Activated CD4-positive, CD25-positive, alpha-beta regulatory T cell treated with anti-CD3 and anti-CD28 coated beads, Interleukin-2, amount 50 U/mL, for 16 hours (primary cell): ENCODE measurements at places on chromosomes 6 and 20.

DNA sequence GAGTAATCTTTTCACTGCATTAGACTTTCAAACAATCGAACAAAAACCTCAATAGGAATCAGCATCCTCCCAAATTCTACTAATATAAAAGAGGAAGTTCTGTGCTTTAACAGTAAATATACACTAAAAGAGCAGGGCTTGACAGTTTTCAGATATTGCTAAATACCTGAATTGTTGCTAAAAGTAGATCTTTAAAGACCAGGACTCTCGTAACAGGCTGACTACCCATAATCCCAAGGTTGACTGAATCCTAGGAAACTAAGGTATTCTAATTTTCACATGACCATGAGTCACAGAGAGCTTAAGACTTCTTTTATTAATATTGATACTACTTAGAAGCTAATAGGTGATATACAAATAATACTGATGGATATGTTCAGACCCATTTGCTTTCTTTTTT, 10.1 kb downstream of the CD164 start:
- DNase-seq = no peak

- no peak for DNase-seq
Observed at GRCh38 chr20:64083804-64084684, at the start of gene LKAAEAR1. Gene LKAAEAR1 (minus strand): TSS chr20:64084398. CDS start chr20:64084219, 179 bp downstream.

- no peak for DNase-seq
Observed at GRCh38 chr6:15510121-15510520, 152.7 kb downstream of the DTNBP1 start.

DNA sequence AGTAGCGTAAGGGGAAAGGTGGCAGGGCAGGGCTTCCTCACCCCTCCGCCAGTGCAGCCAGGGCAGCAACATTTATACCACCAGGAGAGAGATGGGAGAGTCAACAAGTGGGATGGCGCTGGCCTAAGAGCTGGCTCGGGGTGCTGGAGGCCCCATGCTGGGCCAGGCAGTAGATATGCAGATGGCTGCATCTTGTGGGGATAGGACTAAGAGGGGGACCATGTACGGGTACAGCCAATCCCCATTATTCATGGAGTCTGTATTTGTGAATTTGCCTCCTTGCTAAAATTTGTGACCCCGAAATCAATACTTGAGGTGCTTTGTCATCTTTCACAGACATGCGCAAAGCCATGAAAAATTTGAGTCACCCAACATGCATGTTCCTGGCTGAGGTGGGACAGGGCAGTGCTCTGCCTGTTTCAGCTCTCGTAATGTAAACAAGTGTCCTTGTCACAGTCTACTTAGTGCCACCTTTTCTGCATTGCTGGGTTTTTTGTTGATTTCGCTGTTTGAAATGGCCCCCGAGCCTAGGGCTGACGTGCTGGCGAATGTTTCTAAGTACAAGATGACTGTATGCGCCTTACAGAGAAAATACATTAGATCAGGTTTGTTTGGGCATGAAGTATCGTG, 27.5 kb upstream of the TAF8 start:
- DNase-seq = no peak

- DNase-seq = no peak
Observed at GRCh38 chr6:142223938-142224337, 76.9 kb downstream of the VTA1 start.

- DNase-seq = no peak
Observed at GRCh38 chr20:46823271-46823751, 71.3 kb upstream of the EYA2 start.

DNA sequence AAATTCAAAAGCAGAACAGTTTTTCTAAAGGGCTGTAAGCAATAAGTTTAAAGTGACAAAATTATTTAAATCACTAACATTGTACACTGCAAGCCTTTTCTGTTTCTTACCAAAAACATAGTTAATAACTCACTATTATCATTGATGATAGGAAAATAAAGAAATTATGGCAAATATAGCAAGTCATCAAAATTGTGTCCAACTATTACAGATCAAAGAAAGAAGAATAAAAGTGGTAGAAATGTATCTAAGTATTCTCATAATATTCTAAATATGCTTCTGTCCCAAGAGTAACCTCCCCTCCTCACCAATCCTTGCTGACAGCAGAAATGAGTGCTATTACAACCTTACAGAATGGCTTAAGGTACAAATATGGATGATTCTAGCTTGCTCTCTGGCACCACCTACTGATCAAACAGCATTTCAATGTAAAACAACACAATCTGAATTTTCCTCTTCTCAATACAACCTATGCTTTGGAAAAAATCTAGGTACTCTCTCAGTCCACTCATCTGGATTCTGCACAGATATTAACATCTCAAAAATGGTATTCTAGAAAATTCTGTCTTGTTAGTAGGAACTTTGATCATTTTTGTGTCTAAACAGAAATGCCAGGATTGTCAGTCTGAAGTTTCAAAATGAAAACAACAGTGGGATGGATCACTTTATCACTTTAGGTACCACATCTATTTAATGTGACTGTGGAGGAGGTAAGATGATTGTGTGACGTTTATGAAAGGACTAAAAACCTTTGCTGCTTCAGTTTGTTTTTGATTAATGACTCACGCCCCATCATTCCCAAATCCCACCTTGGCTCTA, 40.9 kb downstream of the ZFP64 start:
- DNase-seq = no peak

- DNase-seq = no peak
Observed at GRCh38 chr20:44662261-44662660, 10.8 kb upstream of the ADA start.

GRCh38 chr20:50717974-50718761, 13.2 kb upstream of the PARD6B start:
- no peak for DNase-seq

DNA sequence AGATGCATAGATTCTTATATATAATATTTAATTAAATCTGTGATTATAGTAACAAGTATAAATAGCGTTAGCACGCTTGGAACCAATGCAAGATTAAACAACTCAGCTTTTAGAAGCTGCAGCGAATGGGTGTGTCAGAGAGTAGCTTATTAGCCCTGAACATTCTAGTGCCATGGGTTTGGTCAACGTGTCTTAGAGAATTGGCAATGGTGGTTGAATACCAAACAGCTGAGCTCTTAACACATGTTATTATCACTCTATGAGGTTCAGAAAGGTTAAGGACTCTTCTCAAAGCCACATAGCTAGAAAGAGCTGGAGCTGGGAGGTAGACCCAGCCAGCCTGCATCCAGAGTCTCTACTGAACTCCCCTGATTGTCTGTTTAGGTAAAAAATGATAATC, 284.2 kb upstream of the CHD6 start:
- no peak for DNase-seq

- no peak for DNase-seq
Observed at GRCh38 chr6:4369616-4370015, 234.2 kb upstream of the ECI2 start.

DNA sequence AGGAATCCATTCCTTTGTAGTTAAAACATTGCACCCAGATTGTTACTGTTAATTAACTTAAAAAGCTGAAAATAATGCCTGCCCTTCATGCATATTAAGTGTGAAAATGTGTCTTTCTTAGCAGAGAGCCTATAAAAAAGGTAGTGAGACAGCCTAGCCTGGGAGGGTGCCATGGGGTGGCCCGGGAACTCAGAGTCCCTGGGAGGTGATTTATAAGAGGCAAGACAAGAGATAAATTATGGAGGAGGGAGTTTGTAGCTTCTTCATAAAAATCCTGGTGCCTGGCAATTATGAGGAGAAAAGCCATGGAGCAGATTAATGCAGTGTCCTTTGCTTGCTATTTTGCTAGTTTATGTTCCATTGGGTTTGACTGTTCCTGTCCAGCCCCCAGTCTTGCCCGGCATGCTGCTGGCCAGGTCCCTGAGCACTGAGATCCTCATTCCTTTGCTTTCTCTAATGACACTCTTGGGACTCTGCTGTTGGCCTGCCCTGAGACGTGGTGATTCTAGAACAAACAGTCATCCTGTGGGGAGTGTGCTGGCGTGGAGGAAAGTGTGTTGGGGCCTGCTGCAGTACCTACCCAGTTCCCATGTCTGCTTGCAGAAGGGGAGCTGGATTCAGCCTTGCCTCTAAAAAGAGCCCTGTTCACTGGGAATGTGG, 4.2 kb downstream of the MLN start:
- no peak for DNase-seq

DNA sequence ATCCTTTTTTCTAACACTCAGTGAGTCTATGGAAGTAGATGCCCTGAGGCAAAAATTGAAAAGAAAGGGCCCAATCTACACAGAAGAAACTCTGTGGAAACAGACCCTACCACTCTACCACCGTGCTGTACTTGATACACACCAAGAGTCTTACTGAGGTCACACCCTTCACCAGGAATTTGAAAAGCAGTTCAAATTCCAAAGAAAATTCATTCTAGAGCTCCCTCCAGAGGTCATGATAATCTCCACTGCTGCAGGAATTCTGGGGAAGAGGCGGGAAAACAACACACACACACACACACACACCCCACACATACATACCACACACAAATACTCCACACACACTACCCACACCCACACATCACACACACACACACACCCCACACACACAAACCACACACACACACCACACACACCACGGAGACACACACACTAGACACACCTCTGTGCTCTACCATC, 336.8 kb downstream of the HDGFL1 start:
- no peak for DNase-seq

DNA sequence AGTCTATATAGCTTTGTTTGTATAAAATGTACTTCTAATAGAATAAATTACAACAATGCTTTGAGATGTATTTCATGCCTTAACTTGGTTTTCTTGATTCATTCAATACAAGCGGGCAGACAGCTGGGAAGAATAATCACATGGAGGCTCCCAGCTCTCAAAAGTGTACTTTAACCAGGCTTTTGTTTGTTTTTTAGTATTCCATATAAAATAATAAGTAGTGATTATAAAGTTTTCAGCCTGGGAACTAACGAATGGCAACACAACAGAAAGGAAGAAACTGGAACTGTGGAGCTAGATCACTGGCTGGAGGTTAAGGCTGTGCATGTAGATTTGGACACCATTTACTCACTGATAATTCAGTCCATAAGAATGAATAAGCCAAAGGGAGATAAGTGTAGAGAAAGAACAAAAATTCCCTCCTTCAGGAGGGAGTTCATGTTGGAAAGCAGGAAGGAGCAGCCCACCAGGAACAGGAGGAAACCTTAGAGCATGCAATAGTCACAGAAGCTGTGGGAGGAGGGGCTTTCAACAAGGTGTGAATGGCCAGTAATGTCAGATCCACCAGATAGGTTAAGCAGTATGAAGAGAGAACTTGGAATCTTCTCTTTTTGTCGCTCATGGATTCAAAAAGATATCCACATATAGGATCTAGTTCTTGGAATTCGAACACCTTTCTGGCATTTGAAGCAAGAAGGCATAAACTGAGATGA, 41.2 kb upstream of the SLC35D3 start:
- no peak for DNase-seq

GRCh38 chr20:37295001-37295400, 5.5 kb downstream of the MANBAL start:
- no peak for DNase-seq

DNA sequence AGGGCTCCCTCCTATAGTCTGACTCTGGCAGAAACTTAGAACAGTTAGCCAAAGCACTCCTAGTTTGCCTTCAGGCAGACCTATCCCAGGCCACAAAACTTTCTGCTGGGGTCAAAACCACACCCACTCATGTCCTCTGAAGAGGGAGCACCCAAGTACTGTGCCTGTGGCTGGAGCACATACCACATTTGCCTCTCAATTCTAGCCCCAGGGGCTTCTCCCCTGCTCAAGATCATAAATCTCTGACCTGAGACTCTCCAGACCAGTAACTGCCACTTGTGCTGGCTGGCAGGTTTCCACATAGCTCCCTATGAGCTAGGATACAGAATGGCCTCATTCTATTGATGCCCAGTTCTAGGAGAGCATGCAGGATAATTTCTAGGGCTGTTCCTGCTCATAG, 781.0 kb downstream of the EYS start:
- no peak for DNase-seq

DNA sequence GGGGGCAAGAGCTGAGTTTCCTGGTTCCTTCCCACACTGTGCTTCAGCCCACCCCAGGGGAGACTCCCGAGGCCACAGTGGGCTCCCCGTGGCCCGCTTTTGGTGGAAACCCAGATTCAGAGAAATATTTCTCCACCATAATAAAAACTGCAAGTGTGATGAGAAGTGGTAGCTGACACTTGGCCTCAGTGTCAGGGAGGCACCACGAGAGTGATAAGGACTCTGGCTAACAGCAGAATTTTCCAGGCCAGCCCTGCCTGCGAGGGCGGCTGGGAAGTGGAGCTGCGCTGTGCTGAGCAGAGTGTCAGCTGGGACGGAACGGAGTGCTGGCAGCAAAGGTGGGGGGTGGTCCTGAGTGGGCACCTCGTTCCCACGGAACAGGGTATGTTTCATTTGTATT, 22.5 kb downstream of the SPATA2 start:
- DNase-seq = no peak

GRCh38 chr6:148146717-148147462, 195.7 kb upstream of the SASH1 start:
- DNase-seq = no peak

DNA sequence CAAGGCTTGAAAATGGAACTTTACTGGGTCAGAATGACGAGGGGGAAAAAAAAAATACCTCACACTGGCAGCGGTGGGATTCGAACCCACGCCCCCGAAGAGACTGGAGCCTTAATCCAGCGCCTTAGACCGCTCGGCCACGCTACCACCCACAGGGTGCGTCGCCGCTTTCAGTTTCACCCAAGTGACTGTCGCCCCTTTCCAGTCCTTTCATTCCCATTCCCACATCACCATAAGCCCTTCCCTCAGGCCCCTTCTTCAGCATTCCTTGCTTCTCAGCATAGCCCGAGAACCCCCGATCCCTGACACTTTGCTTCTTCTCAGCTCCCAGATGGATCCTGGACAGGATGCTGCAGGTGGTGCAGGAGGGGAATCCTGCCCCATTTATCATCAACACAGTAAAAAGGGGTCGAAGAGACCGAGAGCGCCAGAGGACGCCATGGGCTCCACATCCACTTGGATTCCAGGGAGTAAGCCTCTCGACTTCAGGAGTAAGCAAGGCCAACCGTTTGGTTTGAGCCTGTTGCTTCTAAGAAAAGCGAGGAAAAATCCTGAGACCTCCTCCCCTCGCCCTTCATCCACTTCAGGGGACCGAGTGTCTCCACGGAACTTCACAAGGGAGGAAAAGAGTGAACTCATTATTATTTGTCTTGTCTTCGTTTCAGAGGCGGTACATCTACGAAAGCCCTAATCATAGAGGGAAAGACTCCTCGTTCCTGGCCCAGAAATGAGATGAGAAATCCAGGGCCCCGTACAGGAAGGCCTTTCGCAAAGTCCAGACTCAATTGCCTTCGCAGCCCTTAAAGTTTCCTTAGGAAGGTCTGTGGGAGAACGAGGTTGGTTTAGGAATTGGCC, 20.0 kb upstream of the TRIM27 start:
- no peak for DNase-seq

DNA sequence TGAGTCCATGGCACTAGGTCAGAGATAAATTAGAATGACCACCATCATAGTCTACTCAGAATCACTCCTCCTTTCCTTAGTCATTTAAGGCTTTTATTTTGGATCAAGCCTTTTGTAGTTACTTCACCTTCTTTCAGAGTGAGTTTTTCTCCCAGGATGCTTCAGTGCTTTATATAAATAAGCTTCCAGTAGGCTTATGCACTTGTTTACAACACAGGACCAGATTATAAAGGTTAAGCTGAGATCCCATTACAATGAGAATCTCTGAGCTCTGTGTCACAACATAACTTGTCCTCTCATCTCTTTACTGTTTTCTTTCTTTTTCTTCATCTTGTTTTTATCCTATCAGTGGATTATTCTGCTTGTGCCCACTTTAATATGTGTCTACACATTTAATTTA, 47.9 kb downstream of the CEP57L1 start:
- no peak for DNase-seq
